Right renal pelvis (tissue), 4 donors: ENCODE measurements at places on chromosomes 12 and 14. TPM values are rescaled to one million over a fixed set of nuclear protein-coding genes. Genes with fewer than 3 reads are reported as not detected.

Gene FAM186B
- polyA plus RNA-seq: 0.90 TPM

Gene ACOT2
- 56.2 TPM for polyA plus RNA-seq

Gene ZNF26
- 11.7 TPM for polyA plus RNA-seq

Gene FERMT2
- polyA plus RNA-seq: 197 TPM

Gene CCDC184
- 0.39 TPM for polyA plus RNA-seq

Gene SYNDIG1L
- 0.36 TPM for polyA plus RNA-seq

Gene HOXC10
- polyA plus RNA-seq: 61.6 TPM

Gene TMEM233
- polyA plus RNA-seq: 1.7 TPM

DNA sequence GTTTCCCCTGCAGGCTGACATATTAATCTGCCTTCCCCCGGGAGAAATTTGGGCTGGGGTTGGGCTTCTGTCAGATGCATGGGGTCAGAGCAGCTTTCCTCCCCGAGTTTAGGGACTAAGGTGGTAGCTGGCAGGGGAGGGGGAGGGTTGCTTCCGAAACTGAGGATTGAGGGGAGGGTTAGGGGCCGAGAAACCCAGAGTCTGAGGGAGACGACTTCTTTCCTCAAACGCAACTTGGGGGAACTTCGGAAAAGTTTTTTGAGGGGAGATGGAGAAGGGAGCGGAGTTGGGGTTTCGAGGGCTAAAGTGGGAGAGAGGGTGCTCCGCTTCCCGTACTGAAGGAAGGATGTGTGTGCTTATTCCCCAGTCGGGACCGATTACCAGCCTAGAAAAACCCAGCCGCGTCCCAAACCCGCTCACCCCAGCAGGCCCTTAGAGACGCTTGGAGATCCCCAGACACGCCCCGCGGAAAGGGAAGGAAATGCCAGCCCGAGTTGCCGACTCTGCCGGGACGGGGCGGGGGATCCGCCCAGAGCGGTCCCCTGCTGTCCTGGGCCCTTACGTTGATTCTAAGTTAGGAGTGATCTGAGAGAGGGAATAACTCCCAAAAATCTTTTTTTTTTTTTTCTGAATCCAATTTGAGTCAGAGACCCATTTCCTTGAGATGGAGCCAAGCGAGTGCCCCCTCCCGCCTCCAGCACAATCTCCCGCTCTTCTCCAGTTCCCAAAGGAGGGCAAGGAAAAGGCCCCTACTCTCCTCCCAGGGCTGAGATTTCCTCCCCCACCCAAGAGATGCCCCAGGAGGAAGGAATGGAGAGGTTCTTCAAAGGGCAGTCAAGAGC, 61.9 kb downstream of the SMUG1 start:
- no peak for DNase-seq

- DNase-seq: no peak
These were observed 3.9 kb upstream of the KRT79 start for GRCh38 chr12:52837781-52838608.

- DNase-seq: no peak
These were observed at the start of gene CRIP2 for GRCh38 chr14:105474483-105475268. CRIP2 (plus strand) TSS chr14:105474821; CDS start chr14:105474863, 42 bp downstream.

DNA sequence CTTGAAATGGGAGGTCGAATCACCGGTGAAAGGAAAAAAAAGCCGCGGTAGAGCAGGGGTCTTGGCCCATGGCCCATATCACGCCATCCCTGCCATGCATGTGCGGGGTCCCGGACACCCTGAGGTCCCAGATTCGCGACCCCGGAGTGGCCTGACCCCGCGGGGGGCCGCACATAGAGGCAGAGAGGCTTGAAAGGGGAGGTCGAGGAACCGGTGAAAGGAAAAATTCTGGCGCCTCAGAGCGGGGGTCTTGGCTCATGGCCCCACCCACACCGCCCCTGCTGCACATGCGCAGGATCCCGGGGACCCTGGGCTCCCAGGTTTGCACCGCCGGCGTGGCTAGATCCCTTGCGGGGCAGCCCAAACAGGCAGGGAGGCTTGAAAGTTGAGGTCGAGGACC, 319.8 kb downstream of the ALG10 start:
- no peak for DNase-seq

DNA sequence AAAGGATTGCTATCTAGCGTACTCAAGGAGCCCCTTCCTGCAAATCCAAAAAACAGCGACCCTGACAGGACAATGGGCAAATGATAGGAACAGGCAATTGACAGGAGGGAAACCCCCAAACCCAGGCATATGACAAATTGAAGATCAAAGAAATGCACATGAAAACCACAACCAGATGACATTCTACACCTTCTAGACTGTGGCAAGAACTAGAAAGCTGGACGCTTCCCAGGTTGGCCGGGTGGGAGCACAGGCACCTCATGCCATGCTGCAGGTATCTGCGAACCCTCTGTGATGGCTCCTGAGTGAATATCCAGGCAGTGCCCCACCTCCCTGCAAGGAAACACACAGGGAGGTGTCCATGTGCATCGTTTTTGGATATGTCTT, 37.1 kb downstream of the CMKLR1 start:
- no peak for DNase-seq

DNA sequence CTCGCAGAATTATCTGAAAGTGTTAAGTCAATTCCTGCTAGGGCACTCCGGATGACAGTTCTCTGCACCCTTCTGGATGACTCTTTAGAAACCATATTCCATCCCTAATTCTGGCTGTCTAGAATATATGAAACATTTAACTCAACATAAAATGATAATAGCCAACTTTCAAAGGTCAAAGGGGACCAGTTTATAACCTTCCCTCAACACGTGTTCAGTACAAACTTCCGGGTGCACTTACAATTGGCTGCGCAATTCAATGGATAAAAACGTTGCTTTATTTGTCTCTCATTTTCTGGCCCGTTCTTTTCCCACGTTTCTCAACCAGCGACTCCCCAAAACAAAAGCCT, 1.3 kb downstream of the SBNO1 start:
- no peak for DNase-seq
